ENCODE measurements at places on chromosomes 1 and 21.

GRCh38 chr1:175073633-175074032, 6.0 kb downstream of the TNN start:
- no peak for DNase-seq

GRCh38 chr21:38788275-38788905, 17.3 kb upstream of the ETS2 start:
- no peak for DNase-seq

- DNase-seq: no peak
These were observed 6.1 kb downstream of the PARK7 start for GRCh38 chr1:7967651-7968050.

GRCh38 chr1:51305371-51305823, 25.0 kb downstream of the TTC39A start:
- DNase-seq: no peak

GRCh38 chr1:44617703-44618029, 56.6 kb downstream of the TMEM53 start:
- no peak for DNase-seq

DNA sequence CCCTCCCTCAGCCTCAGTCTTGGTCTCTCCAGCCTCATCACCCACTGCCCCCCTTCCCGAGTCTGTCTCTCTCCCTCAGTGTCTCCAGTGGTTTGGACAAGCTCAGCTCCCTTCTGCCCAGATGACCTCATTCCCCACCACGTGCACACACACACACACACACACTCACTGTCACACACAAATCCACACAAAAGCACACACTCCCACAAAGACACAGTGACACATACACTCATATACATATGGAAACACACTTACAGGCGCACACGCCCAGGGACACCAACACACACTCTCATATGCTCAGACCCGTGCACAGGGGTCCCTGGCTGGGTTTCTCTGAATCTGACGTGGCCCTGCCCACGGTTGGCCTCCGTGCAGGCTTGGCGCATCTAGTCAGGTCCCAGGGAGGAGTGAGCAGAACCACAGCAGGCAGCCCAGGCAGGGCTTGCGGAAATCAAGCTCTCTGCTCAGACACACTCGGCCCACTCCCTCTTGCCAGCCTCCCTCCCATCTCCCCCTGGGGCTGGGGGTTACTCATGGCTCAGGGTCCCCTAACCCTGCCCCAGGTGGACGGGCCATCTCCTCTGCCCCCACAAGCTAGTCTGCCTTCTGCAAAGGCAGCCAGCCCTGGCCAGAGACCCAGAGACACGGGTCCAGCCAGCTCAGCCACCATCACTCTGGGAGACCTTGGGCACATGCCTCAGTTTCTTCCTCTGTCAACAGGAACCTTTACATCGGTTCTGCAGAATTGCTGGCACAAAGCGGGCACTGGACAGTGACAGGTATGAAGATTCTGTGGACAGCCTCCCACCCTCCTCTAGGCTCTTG, 38.5 kb upstream of the FAM131C start:
- no peak for DNase-seq

GRCh38 chr21:36261459-36261858, 58.5 kb upstream of the MORC3 start:
- DNase-seq: no peak

DNA sequence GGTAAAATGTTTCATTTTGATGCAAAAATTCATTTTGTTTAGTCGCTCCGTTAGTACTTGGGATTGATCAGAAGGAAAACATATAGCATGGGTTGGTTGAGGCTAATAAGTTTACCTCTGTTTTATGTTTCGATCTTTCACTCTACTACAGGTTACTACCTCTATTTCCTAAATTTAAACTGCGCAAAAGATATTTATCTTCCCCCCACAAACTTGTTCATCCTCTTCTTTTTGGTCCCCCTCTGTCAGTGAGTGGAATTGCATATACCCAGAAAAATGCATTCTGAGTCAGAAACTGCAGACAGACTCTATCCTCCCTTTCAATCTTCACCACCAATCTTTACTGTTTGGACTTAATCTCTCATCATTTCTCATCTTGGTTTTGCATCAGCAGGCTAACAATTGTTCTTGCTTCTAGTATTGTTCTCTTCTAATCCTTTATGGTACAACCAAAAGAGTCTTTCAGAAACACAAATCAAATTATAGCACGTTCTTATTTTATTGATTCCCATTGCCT, 316.0 kb upstream of the ADGRL4 start:
- no peak for DNase-seq

DNA sequence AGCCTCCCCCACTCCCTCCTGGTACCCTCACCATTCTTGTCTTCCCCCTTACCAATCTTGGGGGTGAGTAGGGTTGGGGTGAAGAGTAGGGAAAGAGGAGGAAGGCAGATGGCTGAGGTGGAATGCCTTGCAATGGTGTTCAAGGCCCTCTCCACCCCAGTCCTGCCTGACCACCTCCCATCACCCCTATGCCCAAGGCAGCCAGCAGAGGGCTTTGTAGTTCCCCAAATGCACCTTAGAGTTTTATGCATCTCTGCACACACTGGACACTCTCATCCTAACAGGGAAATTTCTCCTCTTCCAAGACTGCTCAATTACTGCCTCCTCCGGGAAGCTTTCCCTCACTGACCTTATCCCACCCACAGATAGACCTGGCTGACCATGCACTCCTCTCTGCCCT, 15.4 kb downstream of the KIF17 start:
- no peak for DNase-seq

DNA sequence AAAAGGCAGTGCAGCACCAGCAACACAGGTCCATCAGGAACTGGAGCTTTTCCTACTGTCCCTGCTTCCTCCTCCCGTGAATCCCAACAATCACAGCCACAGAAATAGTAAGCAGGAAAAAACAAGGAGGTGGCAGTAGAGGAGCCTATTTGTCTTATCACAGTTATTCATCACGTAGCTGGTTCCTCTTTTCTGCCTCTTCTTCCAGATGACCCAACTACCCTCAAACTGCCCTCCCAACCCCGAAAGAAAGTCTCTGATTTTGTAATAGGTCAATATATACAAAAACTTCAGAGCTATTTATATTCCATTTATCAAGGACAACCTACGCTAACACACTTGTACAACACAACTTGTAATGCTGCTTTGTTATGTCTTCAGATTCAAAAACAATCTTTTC, 21.4 kb downstream of the GNB1 start:
- no peak for DNase-seq

GRCh38 chr1:53628286-53628955, 110.5 kb downstream of the GLIS1 start:
- no peak for DNase-seq

GRCh38 chr1:2129256-2129943, 65.2 kb downstream of the FAAP20 start:
- no peak for DNase-seq

DNA sequence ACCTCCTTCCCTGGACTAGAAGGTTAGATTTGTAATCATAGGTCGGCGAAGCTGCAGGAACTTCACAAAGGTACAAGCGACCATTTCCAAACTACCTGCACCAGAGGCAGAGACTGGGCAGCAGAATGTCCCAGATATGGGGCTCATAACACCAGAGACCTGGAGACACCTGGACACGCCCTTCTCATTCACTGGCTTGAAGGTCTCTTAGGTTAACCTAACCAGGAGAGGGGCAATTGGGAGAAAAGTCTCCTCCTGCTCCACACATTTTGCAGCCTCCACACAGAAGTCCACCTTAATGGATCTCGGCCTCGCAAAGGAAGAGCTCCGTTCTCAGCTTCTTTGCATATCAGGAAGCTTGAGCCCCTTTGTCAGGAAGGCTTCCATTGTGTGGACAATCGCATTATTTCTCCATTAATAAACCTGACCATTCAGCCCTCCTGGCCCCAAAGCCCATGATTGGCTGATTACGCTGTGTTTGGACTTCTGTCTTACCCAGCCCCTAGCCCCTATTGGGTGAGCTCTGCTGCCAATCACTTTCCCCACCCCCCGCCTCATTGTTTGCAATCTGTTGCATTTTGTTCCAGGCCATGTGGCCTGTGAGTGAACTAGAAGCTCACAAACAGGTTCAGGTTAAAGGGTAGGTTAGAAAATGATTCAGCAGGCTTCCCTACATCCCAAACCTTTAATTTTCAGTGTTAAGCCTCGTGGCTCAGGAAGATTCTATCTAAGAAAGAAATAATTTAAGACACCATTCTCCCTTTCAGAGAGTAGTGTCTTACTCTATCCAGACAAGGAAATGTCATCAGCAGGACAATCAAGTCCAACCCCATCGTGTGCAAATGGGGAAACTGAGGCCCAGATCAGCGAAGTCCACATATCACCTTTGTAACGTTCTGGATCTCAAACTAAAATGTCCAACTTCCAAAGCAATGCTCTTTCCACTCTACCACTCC, 2.8 kb downstream of the MYCL start:
- DNase-seq: peak; percentile 72

GRCh38 chr1:36122062-36123030, 2.7 kb downstream of the COL8A2 start:
- DNase-seq: no peak

- DNase-seq: no peak
These were observed 586.3 kb downstream of the PLA2G4A start for GRCh38 chr1:187415065-187415464.

GRCh38 chr1:109272831-109273547, 10.0 kb downstream of the PSRC1 start:
- DNase-seq: peak; percentile 12

DNA sequence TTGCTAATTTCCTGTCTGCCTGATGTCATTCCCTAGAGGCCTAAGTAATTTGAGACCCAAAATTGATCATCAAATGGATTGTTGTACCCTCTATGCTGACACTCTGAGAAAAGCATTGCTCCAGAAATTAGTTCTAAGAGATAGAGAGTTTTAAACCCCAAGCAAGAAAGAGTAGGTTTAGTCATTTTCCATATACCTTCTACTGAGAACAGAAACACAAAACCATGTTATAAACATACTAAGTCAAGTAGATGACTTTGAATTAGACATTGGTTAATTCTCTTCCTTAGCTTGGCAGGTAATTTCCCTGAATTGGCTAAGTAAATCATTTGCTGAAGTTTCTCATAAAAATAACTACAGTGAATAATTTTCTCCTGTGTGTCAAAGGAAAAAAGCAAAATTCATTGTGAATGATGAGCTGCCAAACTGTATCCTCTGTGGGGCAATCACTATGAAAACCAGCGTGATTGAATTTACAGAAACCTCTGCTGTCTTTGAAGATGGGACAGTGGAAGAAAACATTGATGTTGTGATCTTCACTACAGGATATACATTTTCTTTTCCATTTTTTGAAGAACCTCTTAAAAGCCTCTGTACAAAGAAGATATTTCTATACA, 20.1 kb downstream of the FMO4 start:
- no peak for DNase-seq

DNA sequence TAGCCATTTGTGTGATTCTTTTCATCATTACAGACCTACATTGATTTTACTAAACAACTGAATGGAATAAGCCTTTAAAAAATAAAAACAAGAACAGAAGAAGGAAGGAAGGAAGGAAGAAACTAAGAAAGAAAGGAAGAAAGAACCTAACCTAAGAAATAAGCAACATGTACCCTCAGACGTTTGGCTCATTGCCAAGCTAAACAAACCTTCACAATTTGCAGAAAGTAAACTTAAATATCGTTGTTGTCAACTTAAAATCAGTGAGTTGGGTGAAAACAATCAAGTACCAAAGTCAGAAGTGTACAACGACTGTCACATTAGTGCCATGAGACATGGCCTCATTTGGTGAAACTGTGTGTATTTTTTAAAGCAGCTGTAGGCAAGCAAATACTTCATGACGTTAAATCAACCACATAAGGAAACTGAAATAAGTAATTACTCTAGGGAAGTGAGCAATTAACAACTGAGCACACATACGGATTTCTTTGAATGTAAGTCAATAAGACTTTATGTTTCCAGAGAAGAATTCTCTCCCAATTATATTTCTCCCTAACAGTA, 313.1 kb upstream of the TMPRSS15 start:
- DNase-seq: no peak

DNA sequence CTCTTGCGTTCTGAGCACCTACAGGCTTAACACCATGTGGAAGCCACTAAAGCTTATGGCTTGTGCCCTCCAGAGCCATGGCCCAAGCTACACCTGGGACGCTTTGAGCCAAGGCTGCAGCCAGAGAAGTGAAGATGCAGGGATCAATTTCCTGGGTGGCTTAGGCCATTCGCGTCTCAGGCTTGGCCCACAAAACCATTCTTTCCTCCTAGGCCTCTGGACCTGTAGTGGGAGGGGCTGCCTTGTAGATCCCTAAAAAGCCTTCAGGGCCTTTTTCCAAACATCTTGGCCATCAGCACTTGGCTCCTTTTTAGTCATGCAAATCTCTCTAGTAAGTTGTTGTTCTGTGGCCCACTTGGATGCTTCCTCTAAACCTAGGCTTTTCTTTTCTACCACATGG, 401.7 kb upstream of the RUNX1 start:
- no peak for DNase-seq

All from BE2C (cell line).